Stimulated activated CD4-positive, alpha-beta T cell treated with anti-CD3 and anti-CD28 coated beads, Interleukin-12 subunit alpha, Interleukin-12 subunit beta, amount 100 ng/mL, for 48 hours (primary cell): ENCODE measurements at places on chromosomes 7 and 10.

DNA sequence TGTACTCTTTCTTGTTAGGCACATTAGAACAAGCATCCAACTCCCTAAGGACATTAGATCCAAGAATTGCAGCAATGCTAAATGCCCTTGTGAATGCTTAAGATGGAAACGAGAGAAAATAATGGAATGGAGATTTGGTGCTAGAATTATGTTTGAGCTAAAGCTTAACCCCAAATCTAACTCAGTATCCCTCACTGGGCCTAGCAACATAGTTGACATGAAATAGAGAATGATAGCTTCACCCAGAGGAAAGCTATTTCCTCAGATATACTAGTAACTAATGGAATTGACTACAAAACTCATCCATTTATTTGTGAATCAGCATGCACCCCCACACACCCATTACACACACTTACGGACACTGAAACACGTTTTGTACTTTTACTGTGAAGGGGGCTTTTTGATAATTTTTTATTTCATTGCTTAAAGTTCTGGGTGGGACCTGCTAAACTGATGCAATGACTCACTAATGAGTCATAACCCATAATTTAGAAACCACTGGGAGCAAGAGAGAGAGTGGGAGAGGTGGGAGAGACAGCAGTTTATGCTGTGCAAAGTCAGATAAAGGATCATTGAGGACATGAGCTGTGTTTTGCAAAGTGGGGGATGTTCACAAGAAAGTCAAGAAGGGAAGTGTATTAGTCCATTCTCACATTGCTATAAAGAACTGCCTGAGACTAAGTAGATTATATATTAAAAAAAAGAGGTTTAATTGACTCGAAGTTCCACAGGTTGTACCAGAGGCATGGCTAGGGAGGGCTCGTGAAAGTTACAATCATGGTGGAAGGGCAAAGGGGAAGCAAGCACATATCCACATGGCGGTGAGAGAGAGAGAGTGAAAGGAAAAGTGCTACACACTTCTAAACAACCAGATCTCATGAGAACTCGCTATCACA is 382.7 kb downstream of the SFMBT2 start:
- no peak for DNase-seq

- no peak for DNase-seq
These were observed 715.0 kb upstream of the NRP1 start for GRCh38 chr10:34049469-34049868.

DNA sequence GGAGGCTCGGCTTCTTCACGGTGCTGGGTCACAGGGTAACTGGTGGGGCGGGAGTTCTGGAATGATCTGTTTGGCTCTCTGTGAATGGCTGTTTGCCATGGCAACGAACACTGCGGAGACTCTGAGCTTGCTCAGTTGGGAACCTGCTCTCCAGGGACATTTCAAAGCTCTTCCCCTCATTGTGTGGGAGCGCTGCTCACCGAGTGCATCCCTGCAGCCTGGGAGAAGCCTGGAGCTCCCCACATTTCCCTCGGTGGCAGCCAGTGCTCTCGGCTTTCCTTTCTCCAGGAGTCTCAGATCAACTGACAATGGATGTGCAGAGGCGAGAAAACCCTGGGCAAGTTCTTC is 57.6 kb upstream of the CACUL1 start:
- DNase-seq, result no peak

DNA sequence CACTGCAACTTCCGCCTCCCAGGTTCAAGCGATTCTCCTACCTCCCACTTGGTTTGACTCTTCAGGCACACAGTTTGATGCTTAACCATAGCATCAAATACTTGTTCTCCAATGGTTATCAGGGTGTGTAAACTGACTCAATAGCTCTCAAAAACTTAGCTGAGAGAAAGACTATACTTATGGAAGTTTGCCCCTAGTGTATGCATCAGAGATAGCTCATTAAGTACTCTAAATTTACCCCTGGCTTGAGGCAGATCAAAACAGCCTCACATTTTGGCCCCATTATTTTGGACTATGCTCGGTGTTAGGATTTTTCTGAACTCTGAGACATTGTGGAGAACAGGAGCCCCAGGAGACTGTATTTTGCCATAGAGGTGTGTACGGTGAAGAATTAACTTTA is 40.8 kb upstream of the SLC35B4 start:
- DNase-seq, result no peak

DNA sequence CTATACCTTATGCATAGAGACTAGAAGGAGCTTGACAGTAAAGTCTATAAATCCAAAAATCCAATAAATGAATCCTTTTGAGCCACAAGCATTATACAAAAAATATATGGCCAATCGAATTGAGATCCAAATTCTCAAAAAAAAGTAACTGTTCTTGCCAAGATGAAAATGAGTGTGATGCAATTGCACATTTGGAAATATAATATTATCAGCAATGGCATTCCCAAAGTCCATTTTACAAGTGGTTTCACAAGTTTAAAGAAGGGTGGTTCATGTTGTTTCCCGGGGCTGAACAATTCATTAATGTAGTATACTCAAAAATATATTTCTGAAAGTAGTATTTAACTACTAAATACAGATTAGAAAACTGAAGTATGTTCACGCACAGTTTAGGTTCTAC is 7.3 kb downstream of the RP9 start:
- no peak for DNase-seq

DNA sequence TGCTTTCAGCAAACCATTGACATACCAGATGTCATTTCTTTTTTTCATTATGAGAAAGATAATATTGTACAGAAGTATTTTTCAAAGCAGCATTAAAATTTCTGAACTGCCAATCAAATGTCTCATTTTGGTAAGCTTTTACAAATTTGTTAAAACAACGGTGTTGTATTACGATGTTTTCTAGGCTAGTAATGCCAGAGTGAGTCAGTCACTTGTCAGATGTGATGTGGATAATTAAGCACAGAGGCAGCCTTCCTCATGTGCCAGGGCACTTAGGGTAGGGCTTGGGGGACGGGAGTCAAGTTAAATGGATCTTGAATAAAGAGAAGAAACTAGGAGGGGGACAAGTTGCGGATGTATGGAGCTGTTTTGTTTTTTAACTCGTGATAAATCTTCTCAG is 10.1 kb downstream of the PSTK start:
- DNase-seq, result no peak

DNA sequence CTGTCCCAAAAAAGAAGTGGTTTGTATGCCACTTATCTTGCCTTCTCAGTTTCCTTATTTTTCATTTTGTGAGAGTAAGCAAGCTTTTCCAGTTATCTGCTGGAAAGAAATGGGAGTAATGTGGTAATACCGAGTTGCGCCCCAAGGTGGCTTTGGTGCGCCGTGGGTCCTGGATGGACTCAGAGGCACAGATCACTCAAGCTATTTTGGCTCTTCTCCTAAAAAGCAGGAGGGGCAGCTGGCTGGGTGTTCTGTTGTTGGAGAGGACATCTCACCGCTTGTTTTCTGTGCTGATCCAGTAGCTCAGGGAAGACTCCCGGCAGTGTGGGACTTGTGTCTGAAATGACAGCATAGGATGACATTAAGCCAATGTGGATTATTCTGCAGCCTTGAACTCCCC is 16.4 kb downstream of the PRKRIP1 start:
- DNase-seq, result no peak

DNA sequence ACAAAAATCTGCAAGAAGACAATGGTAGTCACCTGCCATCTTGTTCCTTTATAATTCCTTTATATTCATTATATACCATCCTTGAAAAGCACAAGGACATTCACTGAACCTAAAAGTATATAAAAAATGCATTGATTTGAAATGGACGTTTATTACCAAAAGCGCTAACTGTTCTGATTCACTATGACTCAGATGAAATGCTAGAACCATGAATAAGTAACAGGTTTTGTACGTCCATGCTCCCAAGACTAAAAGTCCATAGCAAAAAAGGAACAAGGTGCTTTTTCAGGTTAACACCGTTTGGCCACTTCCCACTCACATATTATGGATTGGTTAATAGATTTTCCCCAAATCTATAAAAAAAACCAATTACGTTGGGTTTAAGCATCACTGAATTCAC is 109.4 kb downstream of the PPP1R17 start:
- no peak for DNase-seq

- DNase-seq, result no peak
These were observed 573.9 kb downstream of the GATA3 start for GRCh38 chr10:8628351-8628750.

DNA sequence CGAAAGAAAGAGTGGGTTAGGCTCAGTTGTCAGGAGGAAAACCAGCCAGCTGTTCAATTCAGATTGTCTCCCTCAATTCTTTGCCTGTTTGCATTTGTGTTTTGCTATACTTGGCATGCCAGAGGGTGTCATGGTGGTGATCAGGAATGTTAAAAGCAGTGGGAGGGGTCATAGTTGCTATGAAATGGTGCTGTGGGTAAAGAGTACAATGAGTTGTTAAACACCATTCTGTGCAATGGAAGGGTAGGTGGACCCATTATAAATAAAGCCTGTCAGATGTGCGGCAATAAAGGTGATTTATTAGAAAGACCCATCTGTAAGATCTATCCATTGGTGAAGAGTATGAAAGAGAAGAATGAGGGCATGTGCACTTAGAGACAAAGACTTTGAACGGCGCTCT is 82.2 kb downstream of the MRPL32 start:
- DNase-seq, result no peak

DNA sequence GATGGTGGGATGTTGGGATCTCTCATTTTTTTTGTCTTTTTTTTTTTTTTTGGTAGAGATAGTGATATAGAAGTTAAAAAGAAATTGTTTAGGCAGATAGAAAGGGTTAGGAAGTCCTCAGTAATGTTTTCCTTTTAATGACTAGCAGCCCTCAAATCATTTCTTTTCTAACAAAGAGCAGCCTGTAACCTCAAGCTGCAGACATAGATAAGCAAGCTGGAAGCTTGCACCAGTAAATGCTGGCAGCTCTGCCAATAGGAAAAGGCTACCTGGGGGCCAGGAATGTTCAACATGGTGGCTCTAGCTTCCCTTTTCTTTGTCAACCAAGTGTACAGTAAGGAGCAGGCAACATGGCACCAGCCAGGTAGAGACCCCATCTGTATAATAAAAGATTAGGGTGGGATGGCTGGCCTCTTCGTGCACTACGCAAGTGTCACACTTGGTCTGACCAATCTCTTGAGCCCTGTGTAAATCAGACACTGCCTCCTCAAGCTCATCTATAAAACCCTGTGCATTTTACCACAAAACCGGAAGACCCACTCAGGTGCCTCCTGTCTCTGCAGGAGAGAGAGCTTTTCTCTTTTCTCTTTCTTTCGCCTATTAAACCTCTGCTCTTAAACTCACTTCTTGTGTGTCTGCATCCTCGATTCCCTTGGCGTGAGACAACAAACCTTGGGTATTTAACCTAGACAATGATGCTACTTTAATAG is 212.9 kb downstream of the SNX10 start:
- DNase-seq, result no peak

GRCh38 chr10:84683550-84683949 is 355.2 kb downstream of the CCSER2 start:
- no peak for DNase-seq

- DNase-seq, result no peak
These were observed 67.7 kb upstream of the KMT2E start for GRCh38 chr7:104946338-104946737.

DNA sequence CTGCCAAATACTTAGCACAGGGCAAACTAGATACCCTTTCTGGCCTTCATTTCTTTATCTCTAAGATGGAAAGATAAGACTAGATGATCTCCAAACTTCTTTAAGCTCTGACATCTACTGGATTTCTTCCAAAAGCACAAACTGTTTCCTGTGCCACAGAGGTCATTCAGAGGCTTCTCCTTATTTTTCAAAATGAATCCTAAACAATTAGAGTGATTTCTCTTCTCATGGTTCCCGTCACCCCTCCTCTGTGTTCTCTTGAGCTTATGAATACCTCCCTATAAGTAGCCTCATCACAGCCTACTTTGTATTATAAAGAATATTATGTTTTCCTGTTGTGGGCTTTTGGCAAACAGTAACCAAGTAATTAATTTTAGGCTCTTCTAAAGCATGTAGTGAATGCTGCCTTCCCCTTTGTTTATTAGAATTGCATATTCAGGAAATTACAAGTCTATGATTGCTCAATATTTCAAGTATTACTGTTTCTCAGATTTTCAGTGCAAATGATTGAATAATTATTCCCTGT is 179.5 kb downstream of the REEP3 start:
- no peak for DNase-seq

- no peak for DNase-seq
These were observed 91.1 kb upstream of the DNAJB12 start for GRCh38 chr10:72445851-72446250.
